ENCODE measurements at places on chromosomes 2 and 18. TPM values are rescaled to one million over a fixed set of nuclear protein-coding genes. Genes with fewer than 3 reads are reported as not detected.

DNA sequence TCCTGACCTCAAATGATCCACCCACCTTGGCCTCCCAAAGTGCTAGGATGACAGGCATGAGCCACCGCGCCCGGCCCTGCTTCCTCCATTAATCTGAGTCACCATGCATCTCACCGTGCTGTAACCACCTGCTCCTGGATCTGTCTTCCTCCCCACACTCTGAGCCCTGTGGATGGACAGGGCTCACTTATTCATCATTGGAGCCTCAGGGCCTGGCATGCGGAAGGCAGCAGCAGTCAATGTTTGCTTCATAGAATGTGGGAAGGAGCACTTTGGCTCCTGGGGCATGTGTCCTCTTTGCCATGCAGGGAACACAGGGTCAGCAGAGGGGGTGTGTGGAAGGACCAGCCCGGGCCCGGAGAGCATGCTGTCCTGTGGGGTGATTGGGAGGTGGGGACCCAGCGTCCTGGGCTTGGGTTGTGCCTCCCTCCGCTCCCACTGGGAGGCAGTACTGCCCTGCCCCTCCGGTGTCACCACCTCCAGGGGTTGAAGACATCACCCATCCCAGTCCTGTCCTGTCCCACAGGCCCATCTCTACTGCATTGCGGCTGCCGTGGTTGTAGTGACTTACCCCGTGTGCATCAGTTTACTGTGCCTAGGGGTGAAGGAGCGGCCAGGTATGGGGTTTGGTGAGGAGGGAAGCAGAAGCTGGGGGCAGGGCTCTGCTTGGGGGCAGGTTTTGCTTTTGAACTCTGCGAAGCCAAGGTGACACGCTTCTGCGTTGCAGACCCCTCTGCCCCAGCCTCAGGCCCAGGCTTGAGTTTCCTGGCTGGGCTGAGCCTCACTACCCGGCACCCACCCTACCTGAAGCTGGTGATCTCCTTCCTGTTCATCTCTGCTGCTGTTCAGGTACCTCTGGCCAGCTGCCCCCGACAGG, 11.5 kb downstream of the MFSD2B start:
- no peak for DNase-seq

- no peak for DNase-seq
Observed at GRCh38 chr18:5059696-5060032, 137.4 kb downstream of the AKAIN1 start.

GRCh38 chr18:11791131-11791530, 60.1 kb upstream of the CHMP1B start:
- no peak for DNase-seq

DNA sequence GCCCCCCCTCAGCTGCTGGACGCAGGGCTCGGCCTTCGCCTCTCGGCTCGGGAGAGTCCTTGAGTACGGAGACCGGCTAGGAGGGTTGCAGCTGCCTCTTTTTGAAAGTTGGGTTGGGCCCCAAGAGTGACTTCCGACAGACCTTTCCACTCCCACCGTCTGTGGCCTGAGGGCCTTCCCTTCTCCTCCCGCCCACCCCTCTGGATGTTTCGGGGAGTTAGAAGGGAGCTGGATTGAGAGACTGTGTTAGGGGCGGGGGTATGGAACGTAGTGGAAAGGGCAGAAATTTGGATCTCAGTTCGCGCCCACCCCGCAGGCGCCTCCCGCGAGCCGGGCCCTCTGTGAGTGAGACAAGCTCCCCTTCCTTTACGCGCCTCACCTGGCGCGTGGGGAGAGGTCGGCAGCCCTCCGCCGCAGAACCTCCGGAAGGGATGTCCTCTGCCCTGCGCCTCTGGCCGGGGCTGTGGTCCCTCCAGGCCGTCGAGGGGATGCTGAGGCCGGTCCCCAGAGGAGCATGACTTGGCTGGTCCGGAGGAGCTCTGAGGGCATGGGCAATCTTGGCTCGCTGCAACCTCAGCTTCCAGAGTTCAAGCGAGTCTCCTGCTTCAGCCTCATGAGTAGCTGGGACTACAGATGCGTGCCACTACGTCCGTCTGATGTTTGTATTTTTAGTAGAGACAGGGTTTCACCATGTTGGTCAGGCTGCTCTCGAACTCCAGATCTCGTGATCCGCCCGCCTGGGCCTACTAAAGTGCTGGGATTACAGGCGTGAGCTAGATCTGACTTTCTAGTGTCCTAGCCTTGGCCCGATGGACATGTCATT, 15.9 kb downstream of the C2orf74 start:
- peak; percentile 19 for DNase-seq

- DNase-seq = no peak
Observed at GRCh38 chr2:234565201-234565600, 68.3 kb upstream of the ARL4C start.

- DNase-seq = no peak
Observed at GRCh38 chr2:220941683-220942082, 630.4 kb downstream of the EPHA4 start.

DNA sequence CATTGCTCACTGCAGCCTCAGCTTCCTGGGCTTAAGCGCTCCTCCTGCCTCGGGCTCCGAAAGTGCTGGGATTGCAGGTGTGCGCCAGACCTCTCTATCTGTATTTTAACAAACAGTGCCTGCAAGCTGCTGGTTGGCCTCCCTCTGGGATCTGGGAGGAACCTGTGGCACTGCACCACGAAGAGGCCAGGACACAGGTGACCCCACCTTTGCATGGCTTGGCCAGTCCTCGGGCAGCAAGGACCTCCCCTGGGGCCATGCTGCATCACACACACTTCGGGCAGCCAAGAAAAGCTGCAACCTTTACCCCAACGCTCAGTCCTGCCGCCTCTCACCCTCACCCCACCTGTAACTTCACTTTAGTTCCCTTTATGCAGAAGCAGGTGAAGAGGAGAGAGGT, 70.0 kb downstream of the PXDN start:
- DNase-seq = no peak

- peak; percentile 47 for DNase-seq
Observed at GRCh38 chr2:84781942-84782716, 98.8 kb downstream of the TRABD2A start.

DNA sequence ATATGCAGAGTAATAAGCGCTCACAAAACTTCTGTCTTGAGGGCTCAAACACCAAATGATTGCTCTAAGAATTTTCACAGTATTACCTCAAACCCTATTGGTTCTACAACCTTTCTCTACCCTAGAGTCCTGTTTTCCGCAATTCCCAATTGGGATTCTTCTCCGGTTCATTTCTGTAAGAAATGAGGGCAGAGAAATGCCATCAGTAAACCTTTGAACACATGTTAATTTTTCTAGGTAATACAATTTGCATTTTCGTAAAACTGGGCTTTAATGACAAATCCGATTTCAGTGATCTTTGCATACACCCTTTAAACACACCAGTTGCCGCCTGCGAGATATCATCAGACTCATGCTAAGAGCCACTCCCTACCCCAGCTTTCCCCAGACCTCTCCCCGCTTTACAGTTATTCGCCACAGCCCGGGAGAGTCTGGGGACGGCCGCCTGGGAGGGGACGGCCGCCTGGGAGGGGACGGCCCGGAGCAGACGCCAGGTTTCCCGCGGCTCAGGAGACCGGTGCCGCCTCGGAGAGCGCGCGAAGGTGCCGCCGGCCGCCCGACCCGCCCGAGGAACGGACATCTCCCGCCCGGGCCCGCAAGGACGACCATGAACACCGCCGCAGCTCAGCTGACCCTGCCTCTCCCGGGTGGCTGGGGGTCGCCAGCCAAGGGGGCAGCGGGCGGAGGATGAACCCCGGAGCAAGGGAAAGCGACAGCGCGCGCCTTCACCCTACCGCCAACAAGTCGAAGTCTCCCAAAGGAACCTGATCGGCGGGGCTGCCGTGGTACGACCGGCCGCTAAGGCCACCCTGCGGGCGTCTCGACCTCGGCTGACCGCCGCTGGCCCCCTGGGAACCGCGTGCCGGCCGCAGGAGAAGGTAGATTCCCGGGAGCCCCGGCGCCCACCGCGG, 463 bp downstream of the SMC6 start:
- peak; percentile 66 for DNase-seq

GRCh38 chr18:23032030-23032582, 99.0 kb downstream of the RBBP8 start:
- DNase-seq = no peak

- peak; percentile 60 for DNase-seq
Observed at GRCh38 chr2:38522754-38523349, 79.9 kb downstream of the HNRNPLL start.

DNA sequence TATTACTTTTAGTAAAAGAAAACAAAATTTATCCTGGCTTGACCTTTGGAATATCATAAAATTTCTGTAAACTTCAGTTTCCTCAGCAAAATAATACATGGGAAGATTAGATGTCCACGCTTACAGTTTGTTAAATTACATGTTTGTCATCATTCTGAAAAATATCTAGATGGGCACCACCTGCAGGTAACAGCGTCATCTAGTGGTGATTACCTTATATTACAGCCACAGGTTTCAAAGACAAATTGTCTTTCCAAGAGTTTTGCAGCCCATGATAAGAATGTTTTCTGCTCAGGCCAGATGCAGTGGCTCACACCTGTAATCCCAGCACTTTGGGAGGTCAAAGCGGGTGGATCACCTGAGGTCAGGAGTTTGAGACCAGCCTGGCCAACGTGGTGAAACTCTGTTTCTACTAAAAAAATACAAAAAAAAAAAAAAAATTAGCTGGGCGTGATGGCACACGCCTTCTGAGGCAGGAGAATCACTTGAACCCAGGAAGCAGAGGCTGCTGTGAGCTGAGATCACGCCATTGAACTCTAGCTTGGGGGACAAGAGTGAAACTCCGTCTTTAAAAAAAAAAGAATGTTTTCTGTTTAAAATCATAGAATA, 96.3 kb upstream of the RASGRP3 start:
- no peak for DNase-seq

GRCh38 chr2:209277444-209277843, 146.4 kb upstream of the MAP2 start:
- no peak for DNase-seq

- no peak for DNase-seq
Observed at GRCh38 chr2:219356834-219357233, 24.3 kb upstream of the RESP18 start.

GRCh38 chr18:67140495-67140894, 376.0 kb downstream of the DSEL start:
- DNase-seq = no peak

- no peak for DNase-seq
Observed at GRCh38 chr2:6863792-6864191, 1.9 kb downstream of the CMPK2 start.

DNA sequence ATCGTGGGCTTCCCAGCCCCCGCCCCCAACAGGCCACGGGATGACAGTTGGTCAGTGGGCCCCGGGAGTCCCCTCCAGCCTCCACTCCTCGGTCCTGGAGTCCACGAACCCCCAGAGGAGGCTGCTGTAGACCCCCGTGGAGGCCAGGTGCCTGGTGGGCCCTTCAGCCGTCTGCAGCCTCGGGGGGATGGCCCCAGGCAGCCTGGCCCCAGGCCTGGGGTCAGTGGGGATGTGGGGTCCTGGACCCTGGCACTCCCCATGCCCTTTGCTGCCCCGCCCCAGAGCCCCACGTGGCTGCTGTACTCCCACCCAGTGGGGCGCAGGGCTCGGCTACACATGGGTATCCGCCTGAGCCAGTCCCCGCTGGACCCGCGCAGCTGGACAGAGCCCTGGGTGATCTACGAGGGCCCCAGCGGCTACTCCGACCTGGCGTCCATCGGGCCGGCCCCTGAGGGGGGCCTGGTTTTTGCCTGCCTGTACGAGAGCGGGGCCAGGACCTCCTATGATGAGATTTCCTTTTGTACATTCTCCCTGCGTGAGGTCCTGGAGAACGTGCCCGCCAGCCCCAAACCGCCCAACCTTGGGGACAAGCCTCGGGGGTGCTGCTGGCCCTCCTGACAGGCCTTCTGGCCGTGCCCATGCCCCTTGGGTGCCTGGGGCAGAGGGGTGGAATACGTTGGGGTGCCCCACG, 7.6 kb downstream of the NEU4 start:
- DNase-seq = no peak

The DSG1 gene
- total RNA-seq = not detected

The CACNB4 gene
- 3.3 TPM for total RNA-seq

The TUBA3E gene
- total RNA-seq = not detected

The TEX44 gene
- total RNA-seq = not detected

The VWC2L gene
- not detected for total RNA-seq
